ENCODE measurements at places on chromosomes 5 and 9.

DNA sequence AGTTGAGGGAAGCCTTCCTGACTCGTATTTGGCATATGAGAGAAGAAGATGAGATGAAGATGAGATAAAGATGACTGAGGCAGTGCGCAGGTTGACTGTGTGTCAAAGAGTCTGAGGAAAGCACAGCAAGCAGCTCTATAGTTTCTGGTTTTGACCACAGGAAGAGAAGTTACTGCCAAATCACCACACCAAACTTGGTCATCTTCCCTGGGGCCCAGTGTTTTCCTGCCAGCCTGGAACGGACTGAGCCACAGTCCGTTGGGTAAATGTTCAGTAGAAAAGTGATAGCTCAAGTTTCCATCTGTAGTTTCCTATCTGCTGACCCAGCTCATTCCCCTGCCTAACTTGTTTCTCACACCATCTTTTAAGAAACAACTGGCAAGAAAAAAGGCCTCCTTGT lies 80.7 kb upstream of the ADAMTS19 start:
- no peak for DNase-seq

DNA sequence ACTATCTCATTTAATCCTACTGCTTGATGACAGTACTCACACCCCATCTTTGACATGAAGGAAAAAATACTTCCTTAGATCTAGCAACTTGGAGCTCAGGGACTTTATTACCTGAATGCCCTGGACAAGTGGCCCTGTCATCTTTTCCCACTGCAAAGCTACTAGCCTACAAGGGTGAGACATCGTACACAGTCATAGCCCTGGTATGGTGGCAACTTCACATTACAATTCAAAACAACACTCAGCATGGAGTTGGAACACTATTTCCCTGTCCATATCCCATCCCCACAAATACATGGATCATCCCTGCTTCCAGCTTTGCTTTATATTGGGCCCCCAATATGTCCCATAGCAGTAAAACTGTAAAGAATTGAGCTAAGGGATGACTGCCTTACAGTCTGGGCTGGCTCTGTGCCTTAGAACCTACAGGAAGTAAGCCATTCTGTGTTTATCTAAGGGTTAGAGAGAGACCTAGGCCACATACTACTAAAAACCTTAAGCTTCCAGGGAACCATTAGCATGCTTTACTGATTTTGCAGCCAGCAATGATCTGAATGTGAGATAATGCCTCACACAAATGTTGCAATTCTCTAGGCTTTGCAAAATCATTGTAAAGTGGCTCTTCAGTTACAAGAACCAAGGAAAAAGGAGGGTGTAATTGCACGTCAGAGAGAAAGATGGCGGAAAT lies 55.9 kb downstream of the OTULIN start:
- no peak for DNase-seq

DNA sequence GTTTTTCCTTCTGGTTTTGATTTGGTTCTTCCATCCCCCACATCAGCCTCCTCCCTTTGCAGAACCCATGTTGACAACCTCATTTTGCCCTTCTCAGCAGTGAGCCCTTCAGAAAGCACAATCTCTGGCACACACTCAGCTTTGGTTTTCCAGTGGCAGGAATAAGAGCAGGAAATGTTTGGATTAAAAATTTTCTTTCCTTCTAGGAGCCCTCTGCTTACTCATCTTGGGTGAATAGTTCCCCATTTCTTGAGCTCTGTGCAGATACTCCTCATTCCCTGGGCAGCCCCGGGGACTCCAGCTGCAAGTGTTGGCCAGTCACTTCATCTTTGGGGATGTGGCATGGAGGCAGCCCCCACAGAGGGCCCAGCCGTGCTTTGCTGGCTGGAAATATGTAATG lies 170.5 kb downstream of the NR3C1 start:
- DNase-seq = no peak

GRCh38 chr5:28523888-28524635 lies 1485.7 kb upstream of the CDH9 start:
- no peak for DNase-seq
